ENCODE measurements at places on chromosomes 4 and X. TPM values are rescaled to one million over a fixed set of nuclear protein-coding genes. Genes with fewer than 3 reads are reported as not detected.

GRCh38 chrX:138683600-138683999 is 27.9 kb downstream of the FGF13 start:
- DNase-seq = no peak

DNA sequence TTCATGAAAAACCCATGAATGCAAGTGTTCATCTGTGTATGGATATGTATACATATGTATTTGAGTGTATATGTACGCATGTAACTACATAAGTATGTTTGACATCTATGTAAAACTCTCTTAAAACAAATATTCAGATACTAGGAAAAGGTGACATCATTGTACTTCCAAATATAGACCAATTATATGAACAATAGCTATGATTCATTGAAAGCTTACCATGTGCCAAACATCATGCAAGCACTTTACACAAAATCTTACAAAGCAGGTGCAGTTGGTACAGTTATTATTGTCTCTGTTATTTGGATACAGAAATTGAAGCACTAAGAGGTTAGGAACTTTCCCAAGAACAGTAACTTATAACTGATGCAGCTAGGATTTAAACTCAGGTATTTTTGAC is 21.4 kb downstream of the MAGEB17 start:
- DNase-seq = no peak

- no peak for DNase-seq
These were observed 19.4 kb downstream of the MTMR1 start for GRCh38 chrX:150712619-150713018.

GRCh38 chrX:136162827-136163570 is 15.7 kb downstream of the FHL1 start:
- DNase-seq = peak; percentile 48

DNA sequence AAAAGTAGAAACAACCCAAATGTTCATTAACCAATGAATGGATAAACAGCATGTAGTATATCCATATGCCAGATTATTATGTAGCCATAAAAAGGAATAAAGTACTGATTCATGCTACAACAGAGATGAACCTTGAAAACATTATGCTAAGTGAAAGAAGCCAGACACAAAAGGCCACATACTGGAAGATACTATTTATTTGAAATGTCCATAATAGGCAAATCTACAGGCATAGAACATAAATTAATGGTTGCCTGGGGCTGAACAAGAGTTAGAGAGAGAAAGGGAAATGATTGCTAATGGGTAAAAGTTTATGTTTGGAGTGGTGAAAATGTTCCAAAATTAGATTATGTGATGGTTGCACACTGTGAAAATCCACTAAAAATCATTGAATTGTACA is 44.4 kb downstream of the IL13RA2 start:
- DNase-seq = no peak

DNA sequence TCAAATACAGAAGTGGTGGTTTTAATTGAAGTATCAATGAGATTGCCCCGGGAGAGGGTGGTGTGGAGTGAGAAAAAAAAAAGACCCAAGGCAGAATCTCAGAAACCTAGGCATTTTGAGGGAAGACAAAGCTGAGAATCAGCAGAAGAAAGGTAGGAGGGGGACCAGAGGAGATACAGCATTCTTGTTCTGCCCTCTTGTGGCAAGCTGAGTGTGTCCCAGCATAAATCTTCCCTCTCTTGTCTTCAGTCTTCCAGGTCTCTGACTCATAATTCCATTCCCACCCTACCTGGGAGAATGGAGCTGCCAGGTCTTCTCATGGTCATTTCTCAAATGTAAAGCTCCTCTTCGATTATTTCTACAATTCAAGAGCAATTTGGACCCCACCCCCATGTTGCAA is 32.7 kb upstream of the MAGED1 start:
- DNase-seq = no peak

DNA sequence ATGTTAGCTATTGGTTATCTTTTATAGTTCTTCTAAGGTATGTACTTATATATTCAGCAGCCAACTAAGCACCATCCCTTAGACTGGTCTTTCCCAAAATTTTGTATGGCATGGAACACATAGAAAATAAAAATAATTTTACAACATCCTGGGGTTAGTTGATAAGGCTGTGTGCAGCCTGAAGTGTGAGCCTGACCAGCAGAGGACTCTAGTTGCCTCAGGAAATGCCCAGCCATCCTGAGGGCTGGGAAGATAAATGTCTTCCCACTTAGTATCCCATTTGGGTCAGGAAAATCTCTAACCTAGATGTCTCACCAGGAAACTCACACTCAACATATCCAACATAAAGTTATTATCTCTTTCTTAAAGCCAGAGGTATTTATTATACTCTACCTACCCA is 251.4 kb upstream of the POF1B start:
- no peak for DNase-seq

DNA sequence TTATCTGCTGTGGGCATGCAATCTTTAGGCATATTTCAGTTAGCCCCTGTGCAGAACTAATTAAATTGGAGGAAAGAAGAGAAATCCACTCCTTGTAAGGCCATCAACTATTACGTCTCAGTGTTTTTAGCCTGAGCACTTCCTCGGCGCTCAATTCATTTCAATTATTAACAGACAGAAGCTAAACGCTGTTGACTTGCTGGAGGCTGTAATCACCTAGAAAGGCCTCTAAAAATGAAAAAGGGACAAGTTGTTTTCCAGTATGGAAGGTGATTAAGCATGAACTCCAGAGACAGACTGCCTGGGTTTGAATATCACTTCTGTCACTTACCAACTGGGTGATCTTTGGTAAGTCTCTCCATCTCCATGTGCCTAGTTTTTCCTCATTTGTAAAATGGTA is 59.6 kb downstream of the LEF1 start:
- DNase-seq = no peak

DNA sequence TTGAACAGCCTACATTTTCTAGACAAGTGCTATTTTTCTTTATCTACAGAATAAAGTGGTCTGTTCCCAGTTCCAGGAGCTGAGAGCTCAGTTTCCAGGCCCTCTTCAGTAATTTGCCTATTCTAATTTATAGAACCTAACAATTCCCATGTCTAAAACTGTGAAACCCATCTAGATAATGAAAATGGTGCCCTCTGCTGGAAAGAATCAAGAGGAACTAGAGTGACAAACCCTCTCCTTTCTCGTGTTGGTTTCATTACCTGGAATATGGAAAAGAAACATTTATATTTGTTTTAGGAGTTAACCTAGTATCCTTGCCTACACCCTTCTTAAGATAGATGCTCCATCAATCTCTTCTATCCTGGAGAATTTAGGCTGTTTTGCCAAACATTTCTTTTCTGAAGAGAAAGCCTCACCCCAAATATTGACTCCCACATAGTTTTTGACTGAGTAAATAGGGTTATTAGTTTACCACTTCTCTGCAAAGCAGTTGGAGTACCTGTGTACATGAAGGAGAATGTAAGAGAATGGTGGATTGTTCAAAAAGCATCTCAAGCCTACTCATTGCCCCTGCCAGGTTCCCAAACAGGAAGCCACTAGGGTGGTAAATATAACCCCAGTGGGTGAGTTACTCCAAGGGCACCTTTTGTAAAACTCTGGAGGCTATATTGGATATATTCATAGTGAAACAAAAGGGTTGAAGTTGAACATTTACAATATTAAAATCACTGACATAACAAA is 121.6 kb downstream of the RASL11B start:
- DNase-seq = no peak

- no peak for DNase-seq
These were observed 9.8 kb upstream of the TMEM185A start for GRCh38 chrX:149641432-149641831.

The LONRF3 gene
- not detected for polyA plus RNA-seq

DNA sequence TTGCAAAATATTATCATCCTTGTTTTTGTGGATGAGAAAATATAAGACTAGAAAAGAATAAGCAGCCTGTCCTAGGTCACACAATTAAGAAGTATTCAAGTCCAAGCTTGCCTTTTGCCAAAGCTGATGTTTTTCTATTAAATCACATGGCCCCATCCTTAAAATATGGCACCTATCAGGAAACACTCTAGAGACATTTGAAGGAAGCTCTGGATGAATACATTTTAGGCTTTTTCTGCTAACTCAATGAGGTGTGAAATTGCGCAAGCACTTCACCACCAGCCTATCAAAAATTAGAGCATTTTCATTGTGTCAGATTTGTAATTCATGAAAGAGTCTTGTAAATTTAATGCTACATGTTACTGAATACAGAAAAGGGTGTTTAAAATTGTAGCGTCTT is 251.1 kb upstream of the MAD2L1 start:
- DNase-seq = no peak

DNA sequence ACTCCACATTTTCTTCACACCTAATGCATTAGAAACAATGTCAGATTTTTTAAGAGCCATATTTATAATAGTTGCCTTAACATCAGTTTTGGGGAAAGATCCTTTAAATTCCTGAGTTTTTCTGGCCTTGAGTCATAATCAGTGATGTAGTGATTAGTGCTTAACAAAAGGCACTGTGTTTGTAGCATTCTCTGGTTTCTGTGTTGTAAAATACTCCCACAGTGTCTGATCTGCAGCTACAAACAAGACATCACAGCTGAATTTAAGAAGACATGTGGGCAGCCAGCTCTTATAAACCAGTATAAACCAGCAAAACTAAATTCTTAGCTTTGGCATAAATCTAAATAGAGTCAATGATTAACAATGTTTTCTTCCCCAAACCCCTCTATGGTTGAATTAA is 233.8 kb downstream of the FSTL5 start:
- peak; percentile 27 for DNase-seq

DNA sequence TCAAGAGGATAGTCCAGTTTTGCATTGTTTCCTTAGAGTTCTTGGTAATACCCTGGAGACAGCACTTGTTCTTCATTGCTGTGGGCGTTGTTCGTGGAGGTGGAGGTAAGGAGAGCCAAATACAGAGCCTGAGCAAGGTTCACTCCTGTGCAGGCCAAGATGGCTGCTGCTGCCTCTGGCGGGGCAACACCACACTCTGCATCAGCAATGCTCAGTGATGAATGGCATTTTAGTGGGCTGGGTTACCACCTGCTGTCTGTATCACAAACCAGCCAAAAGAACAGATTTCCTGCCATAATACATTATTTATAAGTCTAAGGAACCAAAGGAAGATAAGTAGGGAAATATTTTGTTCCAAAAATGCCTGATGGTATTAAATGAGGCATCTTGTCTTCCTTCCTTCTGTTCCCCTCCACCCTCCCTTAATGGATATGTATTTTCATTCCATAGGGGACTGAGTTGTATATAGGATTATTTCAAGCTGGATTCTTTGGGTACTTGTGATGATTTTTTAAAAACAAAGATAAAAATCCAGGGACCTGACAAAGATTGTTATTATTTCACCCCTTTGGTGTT is 61.6 kb upstream of the LIMCH1 start:
- DNase-seq = no peak

DNA sequence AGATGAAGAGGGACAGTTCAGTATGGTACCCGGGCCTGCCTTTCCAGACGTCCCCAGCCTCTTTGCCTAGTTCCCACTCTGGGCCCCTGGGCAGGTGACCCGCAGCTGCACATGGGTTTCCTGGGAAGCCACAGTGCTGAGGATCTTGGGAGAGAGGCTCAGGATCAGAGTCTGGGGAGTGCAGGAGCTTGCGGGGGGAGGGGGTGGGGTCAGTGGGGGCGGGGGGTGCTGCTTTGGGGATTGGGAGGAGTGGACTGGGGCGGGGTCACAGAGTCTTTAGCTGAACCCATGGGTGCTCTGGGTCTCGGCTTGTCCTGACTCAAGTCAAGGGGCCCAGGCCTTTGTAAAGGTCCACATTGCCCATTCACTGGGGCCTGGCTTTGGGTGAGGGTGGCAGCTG is 63.6 kb downstream of the TBL1X start:
- DNase-seq = no peak

GRCh38 chrX:128653524-128654060 is 601.4 kb upstream of the ACTRT1 start:
- no peak for DNase-seq

The GABRG1 gene
- not detected for polyA plus RNA-seq

The CNKSR2 gene
- 0.16 TPM for polyA plus RNA-seq

- no peak for DNase-seq
These were observed 33.8 kb downstream of the PRPS1 start for GRCh38 chrX:107662145-107662544.

DNA sequence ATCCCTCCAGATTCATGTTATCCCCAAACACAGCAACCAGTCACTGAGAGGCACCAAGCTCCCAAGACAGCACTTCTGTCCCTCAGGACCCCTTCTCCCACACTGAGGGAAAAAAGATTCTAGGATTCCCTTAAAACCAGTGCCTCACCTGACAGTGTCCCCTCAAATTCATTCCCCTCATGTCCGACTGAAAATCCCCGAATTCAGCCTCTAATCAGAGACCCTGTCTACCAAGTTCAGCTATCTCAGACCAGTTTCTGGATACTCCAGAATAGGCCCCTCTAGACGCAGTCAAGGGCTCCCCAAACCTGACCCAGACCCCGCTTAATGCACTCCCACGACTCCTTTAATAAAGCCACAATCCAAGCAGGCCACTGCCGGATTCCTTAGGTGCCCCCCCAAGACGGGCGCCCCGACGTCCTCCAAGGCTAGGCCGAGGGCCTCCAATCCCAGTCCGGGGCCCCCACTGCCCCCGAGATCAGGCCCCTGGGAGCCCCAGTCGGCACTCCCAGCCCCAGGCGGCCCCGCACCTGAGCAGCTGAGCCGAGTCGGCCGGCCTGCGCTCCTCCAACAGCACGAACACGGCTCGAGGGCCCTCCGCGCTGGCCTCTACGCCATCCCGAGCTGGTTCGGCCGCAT is 457 bp downstream of the TFE3 start:
- DNase-seq = no peak

The SPANXN5 gene
- 0.11 TPM for polyA plus RNA-seq

- no peak for DNase-seq
These were observed 5.6 kb upstream of the AMOT start for GRCh38 chrX:112846187-112846586.

GRCh38 chrX:5051831-5052491 is 1176.7 kb downstream of the NLGN4X start:
- peak; percentile 56 for DNase-seq

- peak; percentile 67 for DNase-seq
These were observed 10.2 kb downstream of the UBE2D3 start for GRCh38 chr4:102817021-102817605.

GRCh38 chrX:119145241-119145653 is 17.6 kb upstream of the KIAA1210 start:
- peak; percentile 1 for DNase-seq

The GABRQ gene
- polyA plus RNA-seq = not detected

DNA sequence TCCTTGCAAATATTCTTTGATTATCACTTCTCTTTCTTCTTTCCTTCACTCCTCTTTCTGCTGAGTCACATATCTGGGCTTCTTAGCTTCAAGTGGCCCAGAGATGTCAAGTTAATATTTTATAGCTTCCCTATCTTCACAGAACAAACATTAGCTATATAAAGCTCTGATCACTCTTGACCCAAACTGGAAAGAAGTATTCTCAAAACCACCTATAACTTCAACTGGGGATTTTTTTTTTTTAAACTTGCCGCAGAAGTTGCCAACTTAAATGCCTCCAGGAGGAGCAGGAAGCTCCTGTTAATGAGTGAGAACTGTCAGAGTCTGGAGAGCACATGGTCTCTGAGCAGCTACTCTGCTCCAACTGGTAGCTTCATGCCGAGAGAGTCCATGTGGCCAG is 233.3 kb upstream of the EDNRA start:
- DNase-seq = no peak
